ENCODE measurements at places on chromosomes 12 and 14. TPM values are rescaled to one million over a fixed set of nuclear protein-coding genes. Genes with fewer than 3 reads are reported as not detected.

Gene CFAP54
- total RNA-seq = 0.78 TPM

Gene GPR162
- 51.0 TPM for total RNA-seq

Gene SELPLG
- 1.4 TPM for total RNA-seq

DNA sequence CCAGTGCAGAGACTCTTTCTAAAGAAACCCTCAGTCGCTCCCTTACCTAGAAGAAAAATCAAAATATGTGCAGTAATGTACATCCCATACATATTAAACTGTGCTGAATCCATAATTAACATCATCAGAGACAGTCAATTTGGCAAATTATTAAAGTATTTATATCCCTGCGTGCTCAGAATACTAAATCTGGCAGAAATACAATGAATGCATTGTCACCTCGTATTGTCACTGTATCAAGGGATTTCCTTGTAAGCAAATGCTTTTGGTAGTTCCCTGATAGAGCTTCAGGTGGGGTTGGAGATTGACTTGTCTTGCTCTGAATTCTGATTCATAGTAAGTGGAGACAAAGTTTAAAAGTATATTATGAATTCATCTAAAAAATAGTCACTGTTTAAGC, 319.1 kb downstream of the PPFIA2 start:
- H3K27ac ChIP-seq = no peak overlapping the region
- H3K36me3 ChIP-seq = no peaks in the 10 kb centered on the region
- no peak for DNase-seq
- no peaks in the 10 kb centered on the region for H3K27me3 ChIP-seq
- H3K4me3 ChIP-seq = no peak overlapping the region

DNA sequence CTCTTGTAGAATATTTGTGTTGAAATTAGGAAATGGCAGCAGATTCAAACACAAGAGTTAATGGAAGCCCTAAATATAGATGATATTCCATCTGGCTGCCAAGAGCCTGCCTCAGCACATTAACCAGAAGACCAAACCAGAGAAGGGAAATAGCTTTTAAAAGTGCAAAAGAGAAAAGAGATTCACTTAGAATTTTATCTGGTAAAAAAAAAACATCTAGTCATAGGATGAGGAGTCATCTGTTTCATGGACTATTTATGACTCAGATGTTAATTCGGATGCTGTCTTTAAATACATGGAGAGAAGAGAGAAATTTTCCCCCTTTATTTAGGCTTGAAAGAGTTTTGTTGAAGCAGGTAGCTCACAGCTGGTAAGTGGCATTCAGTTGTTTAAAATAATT, 201.6 kb upstream of the NUDT4 start:
- H3K27ac ChIP-seq = peak overlapping the region; percentile 92
- peak; percentile 55 for DNase-seq
- H3K4me3 ChIP-seq = no peak overlapping the region
- no peaks in the 10 kb centered on the region for H3K27me3 ChIP-seq

DNA sequence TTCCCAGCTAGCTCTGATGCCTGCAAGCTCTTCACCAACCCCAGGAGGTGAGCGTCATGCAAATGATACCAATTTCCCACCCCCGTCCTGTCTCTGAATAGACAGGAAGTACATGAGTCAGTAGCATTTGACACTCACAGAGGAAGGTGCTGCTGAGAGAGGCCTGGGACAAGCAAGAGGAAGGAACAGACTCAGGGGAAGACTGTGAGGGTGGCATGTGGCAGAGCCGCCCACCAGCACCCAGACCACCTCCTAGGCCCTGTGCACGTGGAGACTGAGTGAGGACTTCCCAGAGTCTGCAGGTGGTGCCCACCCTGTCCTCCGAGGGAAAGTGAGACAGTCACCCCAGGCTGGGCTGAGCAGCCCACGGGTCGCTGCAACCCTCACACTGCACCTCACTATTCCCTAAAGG, 199.5 kb upstream of the SFSWAP start:
- no peaks in the 10 kb centered on the region for H3K36me3 ChIP-seq
- H3K4me1 ChIP-seq = no peaks in the 10 kb centered on the region
- H3K4me3 ChIP-seq = no peak overlapping the region
- H3K27ac ChIP-seq = no peak overlapping the region

Measured in cardiac muscle cell (in vitro differentiated cells and primary cell).